ENCODE measurements at places on chromosomes 11 and 22.

GRCh38 chr11:120261321-120261720, 21.4 kb downstream of the POU2F3 start:
- no peak for DNase-seq

- DNase-seq, result no peak
Measured at GRCh38 chr11:64859542-64860414, 15.3 kb upstream of the CDC42BPG start.

GRCh38 chr11:65440831-65441499, 18.4 kb downstream of the NEAT1 start:
- DNase-seq, result no peak

- peak; percentile 69 for DNase-seq
Measured at GRCh38 chr11:110296226-110297075, at the start of gene RDX. TSS of gene RDX (minus strand) at chr11:110296614. CDS start at chr11:110279692, 16,922 bp downstream.

DNA sequence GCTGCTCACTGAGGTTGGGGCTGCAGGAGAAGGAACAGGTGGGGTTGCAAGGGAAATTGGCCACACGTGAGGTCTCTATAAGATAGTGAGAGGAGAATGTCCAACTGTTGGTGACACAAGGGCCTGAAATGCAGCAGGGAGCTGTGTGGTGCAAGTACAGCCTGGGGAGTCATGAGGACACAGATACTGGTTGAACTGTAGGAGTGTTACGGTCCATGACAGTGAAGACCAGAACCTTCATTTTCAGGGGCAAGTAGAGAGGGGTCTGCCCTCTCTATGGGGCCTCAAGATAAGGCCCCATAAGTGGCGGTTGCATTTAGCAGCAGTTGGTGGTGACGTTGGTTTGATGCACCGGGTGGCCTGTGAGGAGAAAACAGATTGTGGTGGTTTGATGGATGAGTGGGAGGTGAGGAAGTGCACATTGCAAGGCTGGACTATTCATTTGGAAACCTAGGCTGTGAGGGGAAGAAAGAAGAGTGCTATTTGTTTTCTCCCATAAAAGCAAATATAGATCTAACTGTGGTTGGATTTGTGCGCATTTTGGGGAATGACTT, 39.4 kb downstream of the MICAL2 start:
- no peak for DNase-seq

DNA sequence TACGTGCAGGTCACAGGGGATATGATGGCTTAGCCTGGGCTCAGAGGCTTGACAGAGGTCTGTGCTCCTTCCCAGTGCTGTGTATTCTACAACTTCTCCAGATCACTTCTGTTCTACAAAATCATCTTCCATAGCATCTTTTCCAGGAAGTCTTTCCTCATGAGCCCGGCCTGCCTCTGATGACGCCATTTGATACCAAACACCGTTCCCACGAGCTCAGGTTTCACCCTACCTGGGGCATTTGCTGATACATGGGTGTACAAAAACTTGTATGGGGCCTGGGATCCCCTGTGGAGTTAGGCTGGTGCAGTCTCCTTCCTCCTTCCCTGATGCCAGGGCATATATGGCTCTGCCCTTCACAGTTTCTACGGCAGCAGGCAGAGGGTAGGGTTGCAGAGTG, 78.7 kb downstream of the NECTIN1 start:
- no peak for DNase-seq

DNA sequence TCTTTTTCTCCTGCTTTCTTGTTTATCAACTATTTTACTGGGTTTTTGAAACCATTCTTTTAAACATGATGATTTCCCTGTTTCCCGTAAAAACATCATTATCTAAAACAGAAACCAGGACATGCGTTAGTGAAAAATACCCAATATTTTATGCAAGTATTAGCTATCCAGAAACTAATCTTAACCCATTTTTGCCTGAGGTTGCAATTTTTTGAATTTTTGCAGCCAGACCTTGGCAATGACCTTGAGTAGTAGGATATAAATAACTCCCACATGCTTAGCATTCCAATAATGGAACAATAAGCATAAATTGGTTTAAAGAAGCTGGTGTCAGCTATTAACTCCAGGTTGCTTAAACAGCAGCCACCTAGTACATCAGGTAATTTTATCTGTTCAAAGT, 308.9 kb upstream of the ANO3 start:
- no peak for DNase-seq

DNA sequence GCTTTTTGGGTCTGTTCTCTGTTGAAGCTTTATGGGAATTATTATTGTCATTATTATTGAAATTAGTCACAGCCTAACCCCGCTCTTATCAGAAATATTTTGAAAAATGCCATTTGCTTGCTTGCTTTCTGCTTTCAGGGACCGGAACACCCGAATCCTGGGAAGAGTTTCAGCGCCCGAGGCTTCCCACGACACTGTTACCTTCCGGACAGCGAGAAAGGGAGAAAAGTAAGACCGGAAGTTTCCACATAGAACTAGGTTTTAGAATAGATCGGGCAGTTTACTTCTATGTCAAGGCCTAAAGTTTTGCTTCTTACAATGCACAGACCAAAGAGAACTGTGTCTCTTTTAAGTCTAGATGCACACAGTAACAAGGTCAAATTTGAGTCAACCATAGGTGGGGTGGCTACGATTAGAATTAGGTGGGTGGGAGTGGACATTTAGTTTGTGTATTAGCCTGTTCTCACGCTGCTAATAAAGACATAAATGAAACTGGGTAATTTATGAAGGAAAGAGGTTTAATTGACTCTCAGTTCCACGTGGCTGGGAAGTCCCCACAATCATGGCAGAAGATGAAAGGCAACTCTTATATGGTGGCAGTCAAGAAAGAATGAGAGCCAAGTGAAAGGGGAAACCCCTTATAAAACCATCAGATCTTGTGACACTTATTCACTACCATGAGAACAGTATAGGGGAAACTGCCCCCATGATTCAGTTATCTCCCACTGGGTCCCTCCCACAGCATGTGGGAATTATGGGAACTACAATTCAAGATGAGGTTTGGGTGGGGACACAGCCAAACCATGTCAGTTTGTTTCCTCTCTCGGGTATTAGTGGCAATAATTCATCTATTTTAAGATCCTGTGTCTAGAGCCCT, 12.9 kb downstream of the MPEG1 start:
- DNase-seq, result no peak

GRCh38 chr11:117950301-117950700, 21.1 kb upstream of the TMPRSS13 start:
- DNase-seq, result no peak

GRCh38 chr11:84790849-84791427, 836.2 kb downstream of the DLG2 start:
- no peak for DNase-seq

GRCh38 chr11:67538306-67538705, 15.1 kb upstream of the CABP2 start:
- no peak for DNase-seq

- peak; percentile 82 for DNase-seq
Measured at GRCh38 chr11:66950112-66950535, 8.1 kb downstream of the PC start.

GRCh38 chr22:19494001-19494560, 14.4 kb downstream of the CDC45 start:
- DNase-seq, result no peak

DNA sequence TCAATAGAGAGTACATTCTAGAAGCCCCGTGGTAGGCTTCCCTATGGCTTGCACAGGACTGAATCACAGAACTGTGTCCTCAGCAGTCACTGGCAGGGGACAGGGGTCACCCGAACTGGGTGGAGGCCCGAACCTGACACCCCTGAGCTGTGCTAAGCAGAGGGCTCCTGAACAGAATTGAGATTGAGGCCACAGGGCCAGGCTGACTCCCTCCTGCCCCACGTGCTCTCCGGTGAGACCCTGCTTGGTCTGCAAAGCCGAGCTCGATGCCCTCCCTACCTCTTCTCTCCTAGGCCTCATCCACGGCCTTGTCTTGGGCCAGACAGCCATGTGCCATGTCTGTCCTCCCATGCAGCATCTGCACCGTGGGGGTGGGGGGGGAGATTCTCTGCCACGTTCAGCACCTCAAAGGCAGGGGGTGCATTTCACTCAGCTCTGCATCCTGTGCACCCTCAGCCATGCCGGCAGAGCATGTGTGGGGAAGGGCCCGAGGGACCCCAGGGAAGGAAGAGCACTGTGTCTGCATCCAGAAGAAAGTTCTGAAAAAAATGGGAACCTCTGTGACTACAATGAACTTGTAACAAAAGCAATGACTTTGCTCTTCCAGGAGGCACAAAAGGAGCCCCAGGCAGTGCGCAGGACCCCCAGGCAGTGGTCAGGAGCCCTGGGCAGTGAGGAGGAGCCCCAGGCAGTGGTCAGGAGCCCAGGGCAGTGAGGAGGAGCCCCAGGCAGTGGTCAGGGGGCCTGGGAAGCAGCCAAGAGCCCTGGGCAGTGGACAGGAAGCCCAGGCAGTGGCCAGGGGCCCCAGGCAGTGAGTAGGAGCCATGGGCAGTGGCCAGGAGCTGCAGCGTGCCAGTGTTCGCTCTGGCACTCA, 76.7 kb upstream of the SEPTIN5 start:
- no peak for DNase-seq

DNA sequence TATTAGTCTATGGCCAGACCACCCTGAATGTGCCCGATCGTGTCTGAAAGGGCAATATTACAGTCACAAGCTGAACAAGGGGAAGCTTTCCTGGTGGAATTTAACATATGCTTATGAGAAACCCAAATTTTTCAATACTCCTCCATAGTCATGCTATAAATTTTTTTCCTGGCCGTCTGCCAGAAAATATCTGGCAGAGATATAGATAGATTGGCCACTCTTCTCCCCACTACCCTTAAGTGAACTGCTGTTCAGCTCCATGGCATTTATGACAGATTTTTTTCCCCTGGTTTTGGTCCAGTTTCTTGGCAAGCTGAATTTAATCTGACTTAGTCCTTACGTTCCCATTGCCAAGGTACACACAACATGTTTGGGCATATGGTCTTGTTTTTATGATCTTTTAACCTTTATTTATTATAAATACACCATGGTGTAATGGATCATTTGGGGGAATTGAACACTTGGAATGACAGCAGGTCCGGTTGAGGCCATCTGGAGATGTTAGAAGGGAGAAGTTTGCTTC, 328.5 kb downstream of the CNTN5 start:
- no peak for DNase-seq

GRCh38 chr11:40290171-40290631, 1169.3 kb downstream of the LRRC4C start:
- no peak for DNase-seq

DNA sequence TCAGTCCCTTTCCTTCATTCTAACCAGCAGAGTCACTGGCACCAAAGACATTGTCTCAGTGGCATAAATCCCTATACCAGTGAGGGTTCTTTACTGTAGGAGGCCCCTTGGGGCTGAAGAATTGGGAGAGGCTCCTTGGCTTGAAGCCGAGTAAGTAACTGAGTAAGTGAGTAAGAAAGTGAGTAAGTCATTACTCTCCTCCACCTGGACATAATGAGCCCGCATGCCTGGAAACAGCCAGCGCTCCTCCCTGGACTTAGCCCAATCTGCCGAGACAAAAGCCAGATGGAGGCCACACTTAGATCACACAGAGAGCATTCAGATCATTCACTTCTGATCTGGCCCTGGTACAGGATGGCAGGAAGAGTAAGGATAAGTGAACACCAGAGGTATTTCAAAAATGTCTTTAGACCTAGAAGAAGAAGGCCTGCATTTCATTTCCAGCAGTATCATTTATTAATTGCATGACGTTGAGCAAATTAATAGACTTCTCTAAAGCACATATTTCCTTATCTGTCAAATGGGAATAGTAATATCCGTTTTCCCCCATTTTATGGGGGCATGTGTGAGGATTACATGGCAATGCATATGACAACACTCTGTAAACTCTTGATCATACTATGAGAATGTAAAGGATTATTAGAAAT, 8.2 kb upstream of the MICAL3 start:
- DNase-seq, result no peak

DNA sequence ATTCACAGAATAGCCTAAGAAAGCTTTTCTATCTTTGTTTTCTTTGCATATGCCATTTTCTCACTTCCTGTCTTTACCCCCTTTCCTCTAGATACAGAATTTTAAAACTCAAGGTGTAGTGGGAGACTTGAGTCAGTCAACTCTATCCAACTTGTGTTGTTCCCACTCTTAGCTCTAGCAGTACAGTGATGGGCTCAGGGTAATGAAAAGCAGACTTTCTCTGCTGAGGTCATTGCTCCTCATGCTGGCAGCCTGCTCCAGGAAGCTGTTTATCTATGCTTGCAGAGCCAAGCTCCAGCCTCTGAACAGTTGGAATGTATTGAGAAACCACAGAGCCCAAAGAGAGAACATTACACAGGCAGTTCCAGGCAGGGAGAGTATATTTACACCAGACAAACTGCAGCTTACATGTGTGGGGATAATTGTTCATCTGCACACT, 68.1 kb downstream of the CSTPP1 start:
- DNase-seq, result peak; percentile 32

- no peak for DNase-seq
Measured at GRCh38 chr22:41909310-41910049, 5.4 kb downstream of the SHISA8 start.
